ENCODE measurements at places on chromosomes 7 and 10. TPM values are rescaled to one million over a fixed set of nuclear protein-coding genes. Genes with fewer than 3 reads are reported as not detected.

GRCh38 chr10:132453470-132453861 lies 56.5 kb downstream of the PWWP2B start:
- DNase-seq, result no peak

- DNase-seq, result no peak
Measured at GRCh38 chr7:4249241-4249640, 432.9 kb upstream of the FOXK1 start.

- no peak for DNase-seq
Measured at GRCh38 chr10:121609426-121610380, 11.5 kb upstream of the FGFR2 start.

GRCh38 chr7:11749629-11750028 lies 82.4 kb downstream of the THSD7A start:
- no peak for DNase-seq

The FAM20C gene
- 0.62 TPM for total RNA-seq

The MINDY4 gene
- 2.5 TPM for total RNA-seq

The MBL2 gene
- total RNA-seq, result not detected

The COL1A2 gene
- total RNA-seq, result not detected

The OR6B1 gene
- total RNA-seq, result not detected

The PTPN12 gene
- 33.8 TPM for total RNA-seq

Data from natural killer cell treated with Interleukin-12 subunit alpha and Interleukin-12 subunit beta and Interleukin-15 and Interleukin-18, amount 100 ng/mL, for 72 hours (primary cell).